ENCODE measurements at places on chromosomes 6 and 20.

DNA sequence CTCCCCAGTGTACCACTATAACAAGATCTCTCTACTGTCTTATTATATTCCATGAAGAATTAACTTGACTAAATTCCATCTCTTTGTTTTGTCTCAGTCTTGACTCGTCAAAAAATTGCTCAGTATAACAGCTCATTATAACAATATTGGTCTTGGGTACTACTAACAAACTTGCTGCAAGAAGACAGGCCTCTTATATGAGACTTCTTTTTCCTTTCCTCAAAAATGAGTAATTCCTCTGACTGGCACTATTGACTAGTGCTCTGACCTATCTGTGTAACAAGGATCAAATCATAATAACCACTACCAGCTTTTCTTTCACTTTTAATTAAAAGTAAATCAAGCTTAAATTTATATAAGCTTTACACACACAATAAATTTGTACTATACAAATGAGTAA is 91.3 kb upstream of the THEMIS start:
- no peak for DNase-seq

DNA sequence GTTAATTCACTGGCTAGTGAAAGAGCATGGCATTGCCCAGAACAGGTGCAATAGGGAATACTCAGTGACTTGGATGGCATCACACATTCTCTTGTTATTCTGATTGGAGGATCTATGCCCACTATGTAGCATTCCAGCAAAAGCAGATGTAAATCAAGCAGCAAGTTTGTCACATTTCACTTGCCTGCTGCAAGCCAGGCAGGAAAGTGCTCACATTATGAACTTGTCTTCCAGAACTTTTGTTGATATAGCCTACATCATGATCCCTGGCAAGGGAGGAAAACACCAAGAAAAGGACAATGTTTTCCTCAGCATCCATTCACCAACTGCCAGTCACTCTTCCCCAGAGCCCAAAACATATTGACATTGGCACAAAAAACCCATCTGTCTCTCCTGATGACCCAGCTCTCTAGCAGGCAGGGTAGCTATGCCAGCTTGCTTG is 77.8 kb downstream of the ARHGAP18 start:
- DNase-seq, result no peak

GRCh38 chr6:149170564-149171452 is 146.7 kb upstream of the TAB2 start:
- DNase-seq, result no peak

DNA sequence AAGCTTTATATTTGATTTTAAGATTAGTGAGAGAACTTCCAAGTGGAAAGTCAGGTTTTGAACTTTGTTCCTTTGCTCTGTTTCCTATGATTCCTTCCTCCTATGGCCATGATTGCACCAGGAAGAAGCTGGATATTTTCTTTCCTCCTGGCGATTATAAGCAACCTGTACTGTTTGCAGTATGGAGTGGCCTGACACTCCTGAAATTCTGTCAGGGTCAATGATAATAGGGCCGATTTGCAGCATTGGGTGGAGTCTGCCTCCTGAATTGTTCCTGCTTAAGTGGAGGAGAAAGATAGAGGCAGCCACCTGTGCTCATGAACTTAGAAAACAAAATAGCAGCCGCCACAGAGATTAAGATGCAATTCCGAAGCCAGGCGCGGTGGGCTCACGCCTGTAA is 9.8 kb upstream of the FAM217A start:
- no peak for DNase-seq

DNA sequence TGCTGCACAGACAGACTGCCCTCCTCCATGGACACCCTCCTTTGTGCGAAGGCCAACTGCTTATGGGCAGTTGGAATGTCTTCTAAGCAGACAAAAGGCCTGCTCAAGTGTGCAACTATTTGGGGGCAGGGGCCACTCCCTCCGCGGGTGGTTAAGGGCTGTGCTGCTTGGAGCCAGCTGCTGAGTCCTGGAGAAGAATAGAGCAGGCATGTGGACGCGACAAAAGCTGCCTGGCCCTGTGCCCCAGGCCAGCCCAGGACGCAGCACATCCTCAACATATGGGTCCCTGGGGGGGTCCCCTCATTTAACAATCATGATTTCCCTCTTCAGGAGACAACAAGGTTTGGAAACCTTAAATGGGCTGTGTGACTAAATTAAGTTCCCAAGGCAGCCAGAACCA is 45.5 kb upstream of the ENTPD6 start:
- no peak for DNase-seq

DNA sequence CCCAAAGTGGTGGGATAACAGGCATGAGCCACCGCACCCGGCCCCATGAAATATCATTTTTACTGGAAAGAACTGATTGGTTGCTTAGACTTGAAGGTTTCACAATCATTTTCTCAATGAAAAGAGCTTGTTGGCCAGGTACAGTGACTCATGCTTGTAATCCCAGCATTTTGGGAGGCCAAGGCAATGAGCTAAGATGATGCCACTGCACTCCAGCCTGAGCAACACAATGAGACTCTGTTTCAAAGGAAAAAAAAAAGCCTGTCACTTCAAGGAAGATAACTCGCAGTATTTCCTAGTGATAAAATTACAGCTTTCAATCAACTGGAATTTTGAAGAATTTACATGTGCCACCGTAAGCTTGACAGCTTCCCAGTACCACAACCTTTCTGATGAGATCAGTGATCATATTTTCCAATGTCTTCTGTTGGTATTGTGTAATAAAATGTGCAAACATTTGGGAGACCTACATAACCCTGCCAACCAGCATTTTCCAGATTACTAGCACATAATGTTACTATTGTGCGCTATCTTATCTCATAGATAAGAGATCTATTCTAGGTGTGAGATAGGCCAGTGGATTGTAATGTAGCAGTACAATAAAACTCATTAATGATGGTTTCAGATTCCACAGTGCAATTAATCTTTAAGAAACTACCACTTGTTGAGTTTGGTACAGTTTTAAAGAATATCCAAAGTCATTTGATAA is 7.2 kb downstream of the PNLDC1 start:
- DNase-seq, result no peak

DNA sequence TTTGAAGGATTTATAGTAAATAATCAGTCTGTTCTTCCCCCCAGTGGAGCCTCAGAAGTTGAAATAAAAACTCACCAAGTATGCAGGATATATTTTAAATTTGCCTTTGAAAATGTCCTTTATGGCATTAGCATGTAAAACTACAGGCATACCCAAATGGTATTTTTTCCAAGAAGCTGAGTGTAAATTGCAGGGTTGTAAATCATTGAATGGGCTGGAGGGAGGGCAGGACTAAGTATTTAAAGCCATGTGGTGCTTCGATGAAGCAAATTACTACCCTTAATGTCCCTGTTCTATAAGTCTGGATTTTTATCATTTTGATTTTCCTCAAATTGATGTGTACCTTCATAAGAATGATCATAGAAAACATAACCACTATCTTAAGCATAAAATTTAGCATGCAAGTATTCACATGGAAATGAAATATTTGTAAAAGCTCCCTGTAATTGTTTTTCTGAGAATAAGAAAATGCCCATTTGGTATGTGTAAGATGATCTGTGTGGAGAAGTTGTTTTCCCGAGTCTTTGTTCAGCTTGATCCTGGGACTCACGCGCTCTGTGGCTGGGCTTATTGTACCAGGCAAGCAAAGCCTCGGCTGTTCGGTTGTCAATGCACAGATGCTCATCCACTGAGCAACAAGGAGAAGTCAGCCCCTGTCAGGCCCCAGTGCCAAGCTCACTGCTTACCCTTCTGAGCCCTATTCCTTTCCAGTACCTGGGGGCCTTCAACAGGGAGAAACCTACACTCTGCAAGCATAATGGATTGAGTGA is 66.7 kb downstream of the CD164 start:
- no peak for DNase-seq

- no peak for DNase-seq
Measured at GRCh38 chr20:38355161-38356012, 9.1 kb downstream of the LBP start.

All from stimulated activated naive CD4-positive, alpha-beta T cell treated with Interleukin-2 at 50 U/mL for 16 hours (primary cell).